ENCODE measurements at places on chromosomes 1 and 21.

DNA sequence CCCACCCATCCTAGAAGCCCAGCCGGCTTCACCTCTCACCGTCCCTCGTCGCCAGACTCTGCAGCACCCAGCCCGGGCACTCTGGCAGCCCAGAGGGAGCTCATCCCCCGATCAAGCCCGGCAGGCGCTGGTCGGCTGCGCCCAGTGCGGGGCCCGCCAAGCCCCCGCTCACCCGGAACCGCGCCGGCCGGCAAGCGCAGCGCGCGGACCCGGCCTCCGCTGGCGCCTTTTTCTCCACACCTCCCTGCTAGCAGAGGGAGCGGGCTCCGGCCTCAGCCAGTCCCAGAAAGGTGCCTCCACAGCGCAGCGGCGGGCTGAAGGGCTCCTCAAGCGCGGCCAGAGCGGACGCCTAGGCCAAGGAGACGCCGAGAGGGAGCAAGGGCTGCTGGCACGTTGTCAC lies 2023.3 kb downstream of the NCAM2 start:
- DNase-seq, result no peak

DNA sequence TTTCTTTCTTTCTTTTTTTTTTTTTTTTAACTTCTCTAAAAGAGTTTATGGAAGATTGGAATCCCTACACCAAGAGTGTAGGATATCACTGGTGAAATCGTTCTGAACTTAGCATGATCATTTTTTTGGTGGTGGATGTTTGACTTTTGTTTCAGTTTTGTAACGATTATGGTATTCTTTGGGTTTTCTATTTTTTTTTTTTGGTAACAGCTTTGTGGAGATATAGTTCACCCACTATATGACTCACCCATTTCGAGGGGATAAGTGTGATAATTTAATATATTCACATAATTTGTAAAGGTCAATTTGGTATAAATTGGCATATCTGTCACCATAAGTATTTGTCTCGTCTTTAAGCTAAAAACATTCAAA lies 29.2 kb downstream of the AGPAT3 start:
- no peak for DNase-seq

- no peak for DNase-seq
Measured at GRCh38 chr1:175172503-175172902, 20.1 kb downstream of the KIAA0040 start.

DNA sequence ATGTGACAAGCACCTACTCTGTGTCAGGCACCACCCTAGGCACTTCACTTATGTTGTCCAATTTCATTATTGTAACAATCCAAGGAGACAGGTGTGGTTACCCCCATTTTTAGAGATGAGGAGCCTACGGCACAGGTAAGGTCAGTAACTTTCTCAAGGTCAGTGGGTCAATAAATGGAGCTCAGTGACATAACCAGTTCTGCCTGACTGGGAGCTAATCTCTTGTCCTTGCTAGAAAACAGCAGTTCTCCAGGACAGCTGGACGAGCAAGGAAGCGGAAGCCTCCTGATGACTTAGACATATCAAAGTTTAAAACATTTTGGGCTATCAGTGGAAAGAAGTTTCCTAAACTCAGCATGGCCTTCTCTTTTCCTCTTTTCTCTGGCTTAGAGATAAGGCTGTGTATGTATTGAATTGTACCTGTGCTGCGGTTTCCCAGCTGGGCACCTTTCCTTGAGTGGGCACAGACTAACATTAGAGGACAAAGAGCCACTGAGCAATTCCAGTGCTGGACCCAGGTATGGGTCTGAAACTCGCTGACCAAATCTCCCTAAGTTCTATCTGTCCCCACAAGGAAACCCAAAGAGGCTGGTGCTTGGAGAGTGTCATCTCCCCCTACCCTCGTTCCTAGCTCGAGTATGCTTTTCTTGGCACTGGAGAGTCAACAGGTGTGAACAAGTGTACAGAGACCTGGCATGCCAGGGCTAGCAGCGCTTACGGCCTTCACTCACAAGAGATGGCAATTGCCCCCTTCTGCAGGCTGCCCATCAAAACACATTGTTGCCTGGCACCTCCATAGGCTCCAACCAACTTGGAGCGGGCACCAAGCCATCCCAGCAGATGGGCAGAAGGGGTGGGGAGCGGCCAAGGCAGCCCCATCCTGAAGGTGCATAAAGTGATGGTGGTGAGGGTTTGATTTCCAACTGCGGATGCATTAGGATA lies 456.1 kb upstream of the PROX1 start:
- no peak for DNase-seq

DNA sequence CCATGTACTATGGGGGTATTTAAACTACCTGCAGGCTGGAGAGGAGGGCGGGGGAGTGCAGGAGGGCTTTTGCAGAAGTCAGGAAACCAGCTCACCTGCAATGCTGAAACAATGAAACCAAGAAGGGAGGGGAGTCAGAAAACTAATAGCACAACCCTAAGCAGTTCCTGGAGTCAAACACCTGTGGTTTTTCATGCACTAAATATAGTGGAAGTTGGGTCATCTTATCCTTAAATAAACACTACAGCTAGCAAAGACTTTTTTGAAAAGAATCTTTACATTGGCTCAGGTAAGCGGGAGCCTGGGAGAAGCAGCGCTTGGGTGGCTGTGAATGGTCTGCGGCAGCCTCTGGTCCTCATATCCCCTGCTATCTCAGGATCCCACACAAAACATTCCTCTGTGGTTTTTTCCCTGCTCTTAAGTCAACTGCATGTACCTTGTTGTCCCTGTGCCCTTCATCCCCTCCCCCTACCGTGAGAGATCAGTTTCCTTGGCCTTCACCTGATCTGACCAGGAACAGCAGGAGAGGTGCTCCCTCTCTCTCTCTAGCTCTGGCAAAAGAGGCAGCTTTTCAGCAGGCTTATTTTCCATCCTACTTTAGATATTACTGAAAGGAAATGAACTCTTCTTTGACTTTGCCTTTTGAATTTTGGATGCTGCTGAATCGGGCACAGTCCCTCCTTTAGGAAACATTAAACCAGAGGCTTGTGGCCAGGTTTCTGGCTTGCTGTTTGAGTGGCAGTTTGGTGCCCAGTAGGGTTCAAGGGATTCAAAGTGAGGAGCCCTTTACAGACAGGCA lies 26.6 kb downstream of the TENT5C start:
- no peak for DNase-seq

- DNase-seq, result peak; percentile 77
Measured at GRCh38 chr1:168342572-168343280, 62.0 kb downstream of the TBX19 start.

GRCh38 chr1:154521695-154522094 lies 19.5 kb upstream of the SHE start:
- DNase-seq, result no peak

GRCh38 chr1:78250201-78250600 lies 204.4 kb downstream of the GIPC2 start:
- DNase-seq, result no peak

- no peak for DNase-seq
Measured at GRCh38 chr1:21763236-21763635, 19.7 kb downstream of the USP48 start.

- DNase-seq, result no peak
Measured at GRCh38 chr1:164671323-164671965, 112.5 kb downstream of the PBX1 start.

- DNase-seq, result no peak
Measured at GRCh38 chr1:31201931-31202360, 37.7 kb downstream of the NKAIN1 start.

DNA sequence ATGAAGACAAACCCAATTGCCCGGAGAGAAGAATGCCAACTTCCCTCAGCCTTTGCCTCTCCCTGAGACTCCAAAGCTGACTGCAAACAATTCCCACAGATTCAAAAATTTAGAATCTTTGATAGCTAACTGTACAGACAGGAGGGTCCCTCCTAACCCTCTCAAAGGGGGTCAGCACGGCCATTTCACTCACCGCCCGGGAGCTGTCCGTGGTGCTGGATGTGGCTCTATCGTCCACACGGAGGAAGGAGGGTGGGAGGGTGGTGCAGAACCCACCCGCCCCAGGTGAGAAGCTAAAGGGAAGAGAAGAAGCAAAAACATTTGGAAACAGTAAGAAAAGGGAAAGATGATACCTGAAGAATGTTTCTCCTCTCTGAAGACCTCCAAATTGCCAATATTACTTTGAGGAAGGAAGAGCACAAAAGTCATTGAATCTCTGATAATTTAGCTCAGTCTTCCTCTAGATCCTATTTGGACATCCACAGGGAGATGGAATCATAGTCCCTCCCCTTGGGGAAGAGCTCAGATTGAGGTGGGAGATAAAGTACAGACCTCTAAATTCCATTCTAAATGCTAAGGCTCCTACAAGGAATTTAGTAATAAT lies 45.6 kb downstream of the RHBG start:
- no peak for DNase-seq

DNA sequence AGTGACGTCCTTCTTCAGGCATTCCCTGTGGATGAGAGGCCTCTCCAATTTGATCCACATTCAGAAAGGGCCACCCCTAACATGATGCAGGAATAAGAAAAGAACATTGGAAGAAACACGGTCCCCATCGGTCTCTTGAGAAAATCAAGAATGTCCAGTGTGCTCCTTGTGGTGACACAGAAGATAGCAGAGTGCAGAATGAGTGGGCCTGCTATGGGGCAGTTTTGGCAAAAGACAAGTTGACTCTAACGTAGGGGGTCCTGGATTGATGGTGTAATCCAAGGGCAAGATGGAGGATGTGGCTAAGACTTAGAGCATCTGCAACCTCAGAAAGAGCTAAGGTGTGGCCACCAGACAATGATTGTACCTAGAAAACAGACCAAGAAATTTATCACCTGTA lies 45.1 kb upstream of the COP1 start:
- no peak for DNase-seq

- DNase-seq, result no peak
Measured at GRCh38 chr1:8516793-8517556, 199.1 kb downstream of the SLC45A1 start.

GRCh38 chr1:24987875-24988557 lies 57.9 kb upstream of the RUNX3 start:
- no peak for DNase-seq

- no peak for DNase-seq
Measured at GRCh38 chr1:210024282-210024681, 86.3 kb downstream of the SYT14 start.

DNA sequence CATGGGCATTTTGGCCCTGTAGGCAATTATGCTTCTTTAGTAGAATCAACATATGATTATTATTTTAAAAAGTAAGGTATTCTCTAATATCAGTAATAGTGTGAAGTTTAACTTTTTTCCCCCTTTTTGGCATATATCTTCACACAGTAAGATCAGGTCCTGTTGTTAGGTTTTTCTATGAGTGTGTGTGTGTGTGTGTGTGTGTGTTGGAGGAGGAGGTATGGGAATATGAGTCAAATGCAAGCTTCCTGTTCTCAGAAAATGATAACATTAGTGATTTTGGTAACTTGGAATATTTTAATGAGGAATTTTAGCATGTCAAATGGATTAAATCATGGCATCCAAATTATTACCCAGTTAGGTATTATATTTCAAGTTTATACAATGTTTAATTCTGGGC lies 65.8 kb upstream of the BCL10 start:
- DNase-seq, result no peak

GRCh38 chr21:26405071-26405470 lies 168.0 kb downstream of the CYYR1 start:
- DNase-seq, result no peak

GRCh38 chr1:29828526-29829447 lies 592.5 kb downstream of the PTPRU start:
- no peak for DNase-seq

DNA sequence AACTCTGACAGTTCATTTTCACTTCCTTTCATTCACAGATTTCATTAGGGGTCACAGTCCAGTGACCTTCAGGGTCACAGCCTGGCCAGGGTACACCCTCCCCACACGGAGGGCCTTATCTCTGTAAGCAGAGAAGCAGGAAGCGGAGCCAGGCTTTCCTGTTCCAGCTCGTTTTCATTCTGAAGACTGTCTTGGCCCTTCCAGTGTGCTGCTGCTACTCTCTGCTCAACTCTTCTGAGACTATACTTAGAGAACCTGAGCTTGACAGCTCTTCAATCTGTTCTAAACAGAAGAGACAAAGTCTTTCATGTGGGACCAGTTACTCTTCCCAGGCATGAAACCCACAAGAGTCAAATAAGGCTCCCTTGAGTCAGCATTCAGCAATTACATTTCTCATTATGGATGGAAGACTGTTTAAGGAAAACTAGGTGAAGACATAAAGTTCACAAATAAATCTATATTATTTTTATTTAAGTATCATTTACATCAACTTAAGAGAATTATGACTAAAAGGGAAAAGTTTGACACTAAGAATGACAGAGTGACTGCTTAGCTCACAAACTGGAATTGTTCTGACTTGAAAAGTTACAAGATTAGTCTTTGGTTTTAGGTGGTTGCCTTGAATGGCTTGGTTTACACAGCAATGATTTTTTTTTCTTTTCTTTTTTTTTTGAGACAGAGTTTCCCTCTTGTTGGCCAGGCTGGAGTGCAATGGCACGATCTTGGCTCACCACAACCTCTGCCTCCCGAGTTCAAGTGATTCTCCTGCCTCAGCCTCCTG lies 4.8 kb upstream of the TDRD10 start:
- no peak for DNase-seq

DNA sequence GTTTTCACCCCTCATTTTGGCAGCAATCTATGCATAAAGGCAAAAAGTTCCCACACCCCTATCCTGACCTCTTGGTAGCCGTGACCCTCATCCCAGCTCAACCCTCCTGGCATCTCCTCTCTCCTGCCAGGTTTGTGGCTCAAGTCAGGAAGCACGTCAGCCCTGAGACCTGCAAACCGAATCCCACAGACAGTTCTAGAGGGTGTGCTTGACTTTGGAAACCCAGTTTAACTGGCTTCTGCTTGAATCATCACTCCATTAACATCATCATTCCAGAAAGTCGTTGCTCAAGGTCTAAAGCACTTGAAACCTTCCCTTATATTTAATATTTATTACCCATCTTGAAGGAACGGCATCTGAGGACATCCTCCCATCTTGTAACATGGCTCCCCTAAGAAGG lies 133.4 kb upstream of the ERG start:
- DNase-seq, result no peak

GRCh38 chr1:162019446-162019845 lies 4.2 kb downstream of the OLFML2B start:
- DNase-seq, result no peak

DNA sequence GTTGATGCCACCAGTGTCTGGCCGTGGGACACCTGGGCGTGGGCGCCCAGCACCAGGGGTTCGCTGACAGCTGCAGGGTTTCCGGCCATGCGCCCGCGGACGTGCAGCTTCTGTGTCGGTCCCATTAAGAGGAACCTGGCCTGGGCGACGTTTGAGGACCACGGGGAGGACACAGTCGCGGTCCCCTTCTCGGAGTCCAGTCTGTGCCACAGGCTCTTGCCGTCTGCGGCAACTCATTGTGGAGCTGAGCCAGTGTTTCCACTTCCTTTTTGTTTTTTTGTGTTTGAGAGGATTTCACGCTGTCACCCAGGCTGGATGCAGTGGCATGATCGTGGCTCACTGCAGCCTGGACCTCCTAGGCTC lies 1.6 kb upstream of the C1orf159 start:
- no peak for DNase-seq

GRCh38 chr1:3467096-3468036 lies 12.9 kb downstream of the ARHGEF16 start:
- no peak for DNase-seq

GRCh38 chr1:211741788-211742187 lies 66.4 kb upstream of the NEK2 start:
- no peak for DNase-seq

- DNase-seq, result no peak
Measured at GRCh38 chr1:1157033-1157365, 16.7 kb upstream of the TTLL10 start.

GRCh38 chr1:233443040-233443760 lies 115.7 kb downstream of the MAP3K21 start:
- DNase-seq, result no peak

Data from non-pigmented ciliary epithelial cell (primary cell).